Upper lobe of right lung (tissue), 1 donor: ENCODE measurements at places on chromosomes 7 and 10. TPM values are rescaled to one million over a fixed set of nuclear protein-coding genes. Genes with fewer than 3 reads are reported as not detected.

DNA sequence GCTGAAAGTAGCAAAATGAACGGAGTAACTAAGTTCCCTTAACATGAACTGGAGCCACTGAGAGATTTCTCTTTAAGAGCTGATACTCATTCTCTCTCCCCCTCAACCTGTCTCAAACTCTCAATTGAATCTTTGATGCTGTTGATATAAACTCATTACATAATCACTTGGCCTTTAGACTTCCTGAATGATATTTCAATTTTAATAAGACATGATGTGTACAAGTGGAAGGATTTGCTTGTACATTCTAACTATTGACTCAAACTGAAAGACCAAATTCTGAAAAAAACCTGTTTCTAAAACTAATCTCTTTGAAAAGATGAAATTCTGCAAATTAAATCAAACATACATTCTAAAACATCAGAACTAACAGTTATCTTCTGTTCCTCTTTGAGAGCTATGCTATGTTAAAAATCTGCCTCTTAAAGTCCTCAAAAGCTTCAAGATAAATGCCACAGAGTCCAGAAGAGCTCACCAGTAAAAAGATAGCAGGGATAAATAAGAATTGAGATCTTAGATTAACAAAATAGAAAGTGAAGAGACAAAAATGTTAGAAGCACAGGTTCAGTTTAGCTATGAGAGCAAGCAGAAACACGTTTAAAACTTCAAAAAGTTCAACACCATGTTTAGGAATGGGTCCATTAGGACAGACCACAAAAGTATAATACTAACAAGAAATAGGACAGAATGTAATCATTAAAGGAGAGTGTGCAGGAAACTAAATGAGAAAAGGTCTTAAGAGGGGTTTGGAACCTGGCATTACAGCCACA is 46.1 kb downstream of the TNPO3 start:
- DNase-seq, result no peak

DNA sequence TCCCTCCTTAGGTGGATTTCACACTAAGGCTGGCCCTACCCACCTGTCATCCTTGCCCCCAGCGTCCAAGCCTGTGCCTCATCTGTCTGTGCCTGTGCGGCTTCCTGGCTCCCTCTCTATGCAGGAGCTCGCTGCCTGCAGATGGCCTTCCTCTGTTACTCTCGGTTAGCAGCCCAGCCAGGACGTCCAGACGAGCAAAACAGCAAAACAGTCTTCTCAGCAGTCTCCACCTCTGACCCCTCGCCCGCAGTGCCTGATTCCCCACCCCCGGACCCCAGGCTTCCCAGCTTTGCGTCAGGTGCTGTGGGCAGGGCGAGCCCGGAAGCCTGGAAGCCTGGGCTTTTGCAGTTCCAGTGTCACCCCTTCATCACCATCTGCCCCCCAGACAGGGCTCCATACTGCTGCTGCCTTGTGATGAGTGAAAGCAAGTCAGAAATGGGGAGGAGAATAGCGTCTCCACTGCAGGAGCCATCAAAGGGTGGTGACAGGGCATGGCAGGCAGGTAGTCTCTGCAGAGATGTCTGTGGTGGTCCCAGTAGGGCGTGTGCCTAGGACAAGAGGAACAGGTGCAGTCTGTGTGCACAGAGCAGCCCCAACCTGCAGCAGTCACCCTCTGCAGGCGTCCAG is 88.5 kb downstream of the ADCY1 start:
- DNase-seq, result no peak

- no peak for DNase-seq
These were observed 2.4 kb downstream of the OTUD1 start for GRCh38 chr10:23441251-23441650.

- no peak for DNase-seq
These were observed 324 bp downstream of the TWNK start for GRCh38 chr10:100987685-100988049.

- DNase-seq, result peak; percentile 60
These were observed 5.9 kb downstream of the SLIT1 start for GRCh38 chr10:97179731-97180362.

DNA sequence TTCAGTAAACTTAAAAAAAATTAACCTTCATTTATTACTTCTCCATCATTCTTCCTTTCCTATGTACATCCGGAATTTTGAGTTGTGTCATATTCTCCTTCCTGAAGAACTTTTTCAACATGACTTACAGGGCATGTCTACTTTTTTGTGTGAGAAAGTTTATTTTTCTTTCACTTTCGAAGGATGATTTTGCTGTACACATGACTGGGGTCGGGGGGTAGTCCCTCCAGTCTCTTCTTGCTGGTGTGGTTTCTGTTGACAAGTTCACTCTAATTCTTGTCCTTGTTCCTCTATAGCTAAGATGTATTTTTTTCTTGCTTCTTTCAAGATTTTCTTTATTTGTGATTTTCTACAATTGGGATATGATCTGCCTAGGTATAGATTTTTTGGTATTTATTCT is 55.8 kb downstream of the INPP5A start:
- no peak for DNase-seq

- DNase-seq, result no peak
These were observed 6.3 kb upstream of the XPNPEP1 start for GRCh38 chr10:109929501-109930219.

- DNase-seq, result no peak
These were observed 162.0 kb downstream of the KLF6 start for GRCh38 chr10:3622845-3623621.

DNA sequence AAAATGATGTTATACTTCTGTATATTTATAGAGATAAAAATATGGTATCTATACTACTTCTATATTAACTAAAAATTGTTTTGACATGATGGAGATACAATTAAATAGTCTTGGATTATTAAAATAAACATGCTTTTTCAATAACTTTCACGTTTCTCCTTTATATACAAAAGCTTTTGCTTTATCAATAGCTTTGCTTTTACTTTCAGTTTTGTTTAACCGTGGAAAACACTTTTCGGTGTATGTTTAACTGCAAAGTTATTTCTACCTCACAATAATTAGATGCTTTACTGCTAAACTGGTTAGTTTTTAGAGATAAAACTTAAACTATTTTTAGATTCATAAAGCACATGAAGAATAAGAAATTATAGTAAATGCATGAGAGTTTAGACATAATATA is 432.1 kb upstream of the PCDH15 start:
- DNase-seq, result no peak

- no peak for DNase-seq
These were observed 56.8 kb upstream of the LANCL2 start for GRCh38 chr7:55308186-55308929.

Gene CYP2E1
- total RNA-seq, result 2.1 TPM

Gene CALML5
- total RNA-seq, result not detected

Gene AKR1D1
- total RNA-seq, result not detected

- DNase-seq, result peak; percentile 76
These were observed 62.9 kb downstream of the ELMO1 start for GRCh38 chr7:37385787-37386186.

DNA sequence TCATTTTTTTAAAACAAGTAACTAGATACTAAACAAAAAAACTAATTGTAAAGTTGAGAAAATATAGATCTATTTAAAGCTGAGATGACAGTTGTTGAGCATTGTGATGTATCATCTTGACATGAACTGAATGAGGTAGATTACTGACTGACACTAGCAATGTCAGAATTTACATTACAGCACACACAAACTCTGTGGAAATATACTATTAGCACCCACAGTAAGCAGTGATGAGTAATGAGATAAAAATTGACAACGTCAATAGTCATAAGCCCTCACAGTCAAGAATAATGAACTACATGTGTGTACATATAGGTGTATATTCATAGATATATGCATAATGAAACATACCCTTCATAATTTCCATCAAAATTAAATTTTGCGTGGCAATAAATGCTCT is 368.4 kb downstream of the TFEC start:
- no peak for DNase-seq

DNA sequence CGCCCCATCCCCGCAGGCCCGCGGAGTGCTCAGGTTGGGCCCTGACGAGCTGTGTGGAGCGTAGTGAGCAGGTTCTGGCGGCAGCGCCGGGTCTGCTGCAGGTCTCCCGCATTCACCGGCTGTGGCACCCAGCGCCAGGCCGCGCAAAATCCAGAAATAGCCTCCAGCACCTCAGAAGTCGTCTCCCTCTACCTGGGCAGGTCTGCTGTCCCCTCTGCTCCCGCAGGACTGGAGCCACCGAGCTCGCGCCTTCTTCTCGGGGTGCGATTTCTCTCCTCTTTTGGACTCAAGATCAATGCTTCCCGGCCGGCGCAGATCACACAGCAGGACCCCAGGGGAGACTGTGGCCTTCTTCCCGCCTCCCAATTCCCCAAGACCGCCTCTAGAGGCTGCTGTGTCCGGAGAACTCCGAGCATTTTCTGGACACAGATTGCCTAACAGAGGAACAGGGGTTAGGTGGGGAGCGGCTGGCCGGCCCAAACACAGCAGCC is 8.4 kb downstream of the TLX1 start:
- no peak for DNase-seq

DNA sequence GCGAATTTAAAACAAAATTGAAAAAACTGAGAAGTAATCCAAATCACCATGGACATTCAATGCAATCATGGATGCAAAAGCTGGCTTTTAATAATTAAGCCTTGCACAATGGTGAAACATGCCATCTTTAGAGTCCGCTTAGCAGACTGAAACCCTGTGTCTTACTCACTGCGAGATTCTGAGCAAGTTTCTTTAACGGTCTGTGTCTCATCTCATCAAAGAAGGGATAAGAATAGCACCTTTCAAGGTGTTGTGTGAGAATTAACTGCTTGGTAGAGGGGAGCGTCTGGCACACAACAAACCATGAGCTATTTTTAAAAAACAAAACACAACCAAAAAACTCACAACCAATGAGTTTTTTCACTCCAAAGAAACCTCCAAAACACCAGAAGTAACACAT is 21.4 kb downstream of the ACBD7 start:
- DNase-seq, result no peak

GRCh38 chr10:113691381-113691780 is 11.7 kb downstream of the CASP7 start:
- DNase-seq, result no peak

GRCh38 chr7:100793806-100794660 is 33.3 kb downstream of the EPHB4 start:
- no peak for DNase-seq

DNA sequence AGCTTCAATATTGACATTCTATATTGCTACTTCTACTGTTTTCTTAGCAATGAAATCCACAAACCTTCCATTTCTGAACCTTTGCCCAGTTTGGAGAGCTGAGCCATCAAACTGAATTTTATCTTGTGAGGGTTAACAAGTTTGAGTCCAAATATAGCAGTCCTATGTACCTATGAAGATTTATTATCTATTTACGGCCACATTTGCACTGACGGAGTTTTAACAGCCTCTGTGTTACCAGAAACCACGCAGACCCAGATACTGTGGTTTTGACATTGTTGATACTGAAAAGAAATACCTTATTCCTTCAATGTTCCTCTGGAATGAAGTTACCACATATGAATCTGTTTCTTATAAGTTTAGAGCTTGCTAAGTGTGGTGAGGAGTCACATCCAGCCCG is 172.6 kb downstream of the FGFR2 start:
- no peak for DNase-seq

Gene BCL7B
- total RNA-seq, result 71.8 TPM

Gene PIP
- total RNA-seq, result not detected
